ENCODE measurements at places on chromosomes 7 and 10.
A peak's percentile ranks its signal among the peaks of the same experiment; 100 is the strongest.

DNA sequence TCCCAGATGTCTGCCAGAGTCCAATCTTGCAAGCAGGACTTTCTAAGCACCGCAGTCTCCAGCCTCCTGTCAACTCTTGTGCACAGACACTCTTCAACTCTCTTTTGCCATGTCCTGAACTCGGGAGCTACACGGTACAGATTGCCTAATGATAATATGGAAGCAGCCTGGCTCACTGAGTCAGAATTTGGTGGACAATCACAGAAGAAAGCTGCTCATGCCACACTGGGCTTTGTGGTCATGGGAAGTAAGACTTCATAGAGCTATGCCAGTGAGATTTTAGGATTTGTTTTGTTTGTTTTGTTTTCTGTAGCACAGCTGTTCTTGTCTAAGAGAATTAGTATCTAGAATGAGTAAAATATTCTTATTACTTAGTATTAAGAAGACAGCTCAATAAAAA is 144.1 kb upstream of the PRSS58 start:
- no peak for DNase-seq

- DNase-seq, result peak; percentile 53
These were observed 64.9 kb downstream of the IKZF1 start for GRCh38 chr7:50369143-50370026.

DNA sequence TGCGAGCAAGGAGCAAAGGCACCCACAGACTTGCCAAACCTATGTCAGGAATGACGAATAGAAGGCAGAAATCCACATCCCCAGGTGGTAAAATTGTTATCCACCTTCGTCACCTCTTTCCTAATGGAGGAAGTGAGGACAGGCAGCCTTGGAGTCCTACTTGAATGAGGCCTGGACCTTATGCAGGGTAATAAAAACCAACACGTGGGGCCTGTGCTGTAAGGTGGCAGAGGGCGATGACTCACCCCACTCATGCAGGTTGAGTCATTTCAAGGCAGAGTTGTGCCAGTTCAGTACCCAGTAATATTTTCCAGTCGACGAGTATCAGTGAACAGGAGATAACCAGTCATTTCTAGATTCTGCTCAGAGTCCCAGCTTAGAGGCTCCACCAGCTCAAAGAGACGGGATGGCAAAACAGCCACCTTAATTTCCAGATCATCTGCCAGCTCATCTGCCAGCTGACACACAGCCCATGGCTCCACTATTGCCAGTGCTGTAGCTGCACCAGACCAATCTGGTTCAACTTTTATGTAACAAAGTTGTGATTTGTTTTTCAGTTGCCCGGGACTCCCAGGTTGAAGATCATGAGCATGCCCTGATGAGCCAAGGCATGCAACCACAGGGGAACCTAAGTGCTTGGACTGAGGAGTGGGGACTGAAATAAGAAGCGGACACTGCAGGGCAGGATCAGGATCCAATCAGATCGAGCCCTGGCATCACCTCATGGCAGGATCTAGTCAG is 176.2 kb upstream of the ITGB1 start:
- no peak for DNase-seq

- DNase-seq, result no peak
These were observed 76.0 kb downstream of the ATE1 start for GRCh38 chr10:121851786-121852185.

DNA sequence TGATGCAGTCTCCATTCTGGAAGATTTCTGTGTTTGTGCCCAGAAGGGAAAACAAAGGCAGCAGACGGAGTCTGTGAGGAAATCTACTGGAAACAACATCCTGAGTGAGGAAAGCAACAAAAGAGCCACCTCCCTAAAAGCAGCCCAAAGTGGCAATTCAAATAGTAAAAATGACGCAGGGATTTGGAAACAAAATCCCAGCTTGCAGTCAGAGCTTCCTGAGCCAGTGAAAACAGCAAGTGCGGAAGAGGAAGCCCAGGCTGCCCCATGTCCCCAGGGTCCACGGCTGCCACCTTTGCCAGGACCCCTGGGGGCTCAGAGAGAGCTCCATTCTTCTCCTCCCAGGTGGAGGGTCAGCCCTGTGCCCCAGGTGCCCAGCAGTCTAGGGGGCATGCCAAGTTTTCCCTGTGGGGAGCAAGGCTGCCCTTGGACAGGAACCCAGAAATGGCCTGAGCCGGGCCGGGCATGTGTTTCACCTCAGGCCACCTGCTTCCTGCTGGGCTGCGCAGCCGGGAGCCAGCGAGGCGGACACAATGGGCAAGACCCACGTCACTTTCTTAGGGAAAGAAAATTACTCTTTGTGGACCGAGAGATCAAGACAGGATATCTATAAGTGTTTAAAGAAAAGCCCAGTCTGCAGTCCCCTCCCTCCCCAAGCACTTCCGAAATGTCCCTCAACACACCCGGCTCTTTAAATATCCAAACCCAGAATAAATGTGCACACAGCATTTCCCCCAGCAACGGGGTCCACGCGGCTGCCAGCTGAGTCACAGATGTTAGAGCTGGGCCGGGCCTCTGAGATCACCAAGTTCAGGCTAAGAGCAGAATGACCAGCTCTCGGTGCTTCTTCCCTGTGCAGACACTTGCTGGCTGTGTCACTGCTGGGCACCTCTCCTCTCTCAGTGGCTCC is 231.1 kb downstream of the ARHGAP12 start:
- DNase-seq, result no peak

GRCh38 chr7:151095123-151095797 is 9.0 kb downstream of the AGAP3 start:
- no peak for DNase-seq

- DNase-seq, result no peak
These were observed 126.6 kb downstream of the CCDC71L start for GRCh38 chr7:106534271-106534846.

- no peak for DNase-seq
These were observed 814 bp downstream of the MEST start for GRCh38 chr7:130492523-130493274.

GRCh38 chr10:70247360-70247759 is 14.1 kb upstream of the PPA1 start:
- no peak for DNase-seq

- no peak for DNase-seq
These were observed 168.3 kb downstream of the MYOF start for GRCh38 chr10:93313798-93314197.

- DNase-seq, result no peak
These were observed 39.9 kb upstream of the LEP start for GRCh38 chr7:128201067-128201689.

DNA sequence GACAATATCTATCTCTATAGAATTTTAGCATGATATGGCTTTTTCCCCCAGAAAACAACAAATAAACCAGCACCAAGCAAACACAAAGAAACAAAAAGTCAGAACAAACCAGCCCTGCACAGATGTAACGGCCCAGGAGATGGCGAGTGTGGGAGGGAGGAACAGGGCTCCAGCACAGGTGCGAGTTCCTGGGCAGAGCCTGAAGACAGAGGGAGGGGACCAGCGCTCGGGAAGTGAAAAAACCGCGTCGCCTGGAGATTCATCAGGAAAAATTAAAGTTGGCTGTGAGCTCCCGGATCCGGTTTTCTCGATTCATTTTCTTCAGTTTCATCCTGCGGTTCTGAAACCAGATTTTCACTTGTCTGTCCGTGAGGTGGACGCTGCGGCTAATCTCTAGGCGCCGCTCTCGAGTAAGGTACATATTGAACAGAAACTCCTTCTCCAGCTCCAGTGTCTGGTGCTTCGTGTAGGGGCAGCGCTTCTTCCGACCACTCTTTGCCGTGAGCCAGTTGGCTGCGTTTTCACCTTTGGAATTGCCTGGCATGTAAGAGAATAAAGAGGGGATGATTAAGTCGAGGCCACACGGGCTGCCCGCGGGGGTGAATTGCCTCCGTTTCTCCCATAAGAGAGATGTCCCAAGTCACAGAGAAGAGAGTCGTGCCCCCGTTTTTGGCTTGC is 2.3 kb downstream of the HOXA10 start:
- no peak for DNase-seq

DNA sequence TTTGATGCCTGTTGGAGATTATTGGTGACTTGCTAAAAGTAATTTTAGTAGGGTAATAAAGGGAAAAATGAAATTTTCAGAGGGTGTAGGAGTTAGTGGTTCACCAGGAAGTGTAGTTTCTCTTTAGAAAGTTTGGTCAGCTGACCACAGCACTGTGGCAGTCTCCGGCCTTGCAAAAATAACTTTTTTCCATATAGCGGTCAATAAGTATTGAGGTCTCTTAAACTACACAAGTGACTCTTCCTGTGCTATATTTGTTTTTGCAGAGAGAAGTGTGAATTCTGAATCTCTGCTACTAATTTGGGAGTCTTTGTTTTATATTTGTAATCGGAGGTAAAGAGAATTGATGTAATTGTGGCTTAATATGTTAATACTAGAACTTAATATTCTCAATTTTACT is 24.3 kb downstream of the PTPN12 start:
- DNase-seq, result no peak

- DNase-seq, result no peak
These were observed 5.7 kb downstream of the HIP1 start for GRCh38 chr7:75732764-75733630.

DNA sequence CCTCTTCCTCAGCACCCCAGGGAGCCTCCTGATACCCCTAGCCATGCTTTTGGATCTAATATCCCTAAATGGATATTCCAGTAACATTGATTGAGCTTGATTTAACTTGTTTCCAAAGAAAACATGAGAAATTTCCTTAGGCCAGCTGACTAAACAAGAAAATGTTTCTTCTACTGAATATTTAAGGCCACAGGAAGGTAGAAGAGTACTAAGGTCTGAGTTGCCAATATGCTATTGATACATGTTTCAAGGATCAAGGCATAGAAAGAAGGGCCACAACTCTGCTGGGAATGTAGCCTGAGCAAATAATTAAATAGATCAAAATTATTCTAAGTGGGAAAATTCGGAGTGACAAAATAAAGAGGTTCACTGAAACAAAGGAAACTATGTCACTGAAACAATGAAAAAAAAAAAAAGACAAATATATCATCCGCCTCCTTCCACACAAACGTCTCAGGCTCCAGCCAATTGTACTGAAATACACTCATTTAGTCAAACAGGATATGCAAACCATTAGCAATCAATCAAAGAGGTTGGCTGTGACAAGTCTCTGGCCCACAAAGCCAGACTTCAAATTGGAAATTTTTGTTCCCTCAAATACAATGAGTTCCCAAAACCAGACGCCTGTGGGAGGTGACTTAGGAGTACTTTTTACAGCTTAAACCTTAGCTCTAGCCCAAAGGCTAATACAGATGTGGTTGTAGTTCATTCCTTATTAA is 396.2 kb downstream of the HTR7 start:
- DNase-seq, result no peak

- DNase-seq, result peak; percentile 27
These were observed 10.4 kb upstream of the CLCN1 start for GRCh38 chr7:143305423-143306070.

DNA sequence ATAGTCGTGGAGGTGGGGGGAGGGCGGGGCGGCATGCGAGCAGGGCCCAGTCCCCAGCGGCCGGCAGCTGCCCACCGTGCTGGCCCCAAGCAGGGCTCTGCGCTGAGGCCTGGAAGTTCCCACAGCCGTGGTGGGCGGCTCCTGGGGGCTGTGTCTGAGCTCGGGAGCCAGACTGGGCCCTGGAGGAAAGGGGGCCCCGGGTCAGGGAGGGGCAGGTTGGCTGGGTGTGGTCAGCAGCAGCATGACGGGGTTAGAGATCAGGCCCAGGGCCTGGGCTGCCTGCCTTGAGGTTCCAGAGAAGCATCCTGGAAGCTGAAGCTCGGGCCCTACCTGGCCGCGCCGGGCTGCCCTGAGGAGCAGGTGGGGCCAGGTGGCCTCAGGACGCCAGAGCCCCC is 22.1 kb downstream of the GET4 start:
- no peak for DNase-seq

GRCh38 chr7:46486256-46487206 is 565.5 kb upstream of the IGFBP3 start:
- no peak for DNase-seq

Data from naive B cell (primary cell).